Kidney glomerular epithelial cell (primary cell): ENCODE measurements at places on chromosomes 5 and 9.

DNA sequence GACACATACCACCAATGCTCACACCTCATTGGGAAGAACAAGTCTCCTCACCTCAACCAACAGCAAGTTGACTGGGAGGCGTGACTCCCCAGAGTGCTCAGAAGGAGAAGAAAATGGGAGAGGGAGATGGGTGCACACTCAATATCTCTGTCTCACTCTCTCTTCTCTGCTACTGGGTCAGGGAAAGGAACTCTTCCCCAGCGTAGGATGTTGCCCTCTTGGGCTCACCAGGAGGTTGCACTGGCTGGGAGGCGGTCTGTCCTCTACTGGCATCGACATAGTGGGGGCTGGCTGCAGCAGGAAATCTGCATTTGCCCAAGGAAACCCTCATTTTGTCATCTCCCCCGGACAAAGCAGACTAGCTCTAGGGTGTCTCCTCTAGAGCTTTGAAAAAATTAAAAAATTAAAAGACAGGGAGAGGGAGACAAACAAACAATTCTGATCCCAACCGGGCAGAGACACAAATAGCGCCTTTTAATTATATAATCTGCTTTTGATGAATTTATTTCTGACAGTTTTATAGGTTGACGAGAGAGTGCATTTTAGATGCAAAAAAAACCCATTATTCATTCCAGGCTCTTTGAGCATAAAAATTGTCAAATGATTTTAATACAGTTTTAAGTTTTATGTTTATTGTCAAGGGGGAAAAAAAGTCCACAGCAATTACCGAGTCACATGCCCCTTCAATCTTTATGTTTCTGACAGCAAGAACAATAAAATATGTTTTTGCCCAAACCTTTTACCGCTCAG lies 179.3 kb upstream of the MVB12B start:
- no peak for DNase-seq

- DNase-seq: no peak
Observed at GRCh38 chr5:394671-395155, 48.3 kb upstream of the EXOC3 start.

DNA sequence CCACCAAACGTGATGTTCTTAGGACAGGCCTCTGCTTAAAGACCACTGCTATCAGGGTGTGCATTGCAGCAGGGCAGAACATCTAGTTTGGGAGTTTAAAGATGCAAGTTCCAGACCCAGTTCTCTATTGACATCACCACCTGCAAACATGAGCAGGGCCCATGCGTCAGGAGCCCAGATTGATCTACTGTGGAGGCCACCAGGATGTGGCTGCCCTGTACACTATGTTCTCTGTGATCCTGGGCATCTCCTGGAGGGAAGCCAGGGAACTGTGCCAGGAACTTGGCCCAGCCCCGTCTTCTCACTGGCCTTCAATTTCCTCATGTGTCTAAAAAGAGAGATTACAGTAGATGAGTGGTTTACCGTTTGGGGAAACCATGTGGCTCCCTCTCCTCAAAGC lies 87.1 kb downstream of the PDE6A start:
- DNase-seq: peak; percentile 17

DNA sequence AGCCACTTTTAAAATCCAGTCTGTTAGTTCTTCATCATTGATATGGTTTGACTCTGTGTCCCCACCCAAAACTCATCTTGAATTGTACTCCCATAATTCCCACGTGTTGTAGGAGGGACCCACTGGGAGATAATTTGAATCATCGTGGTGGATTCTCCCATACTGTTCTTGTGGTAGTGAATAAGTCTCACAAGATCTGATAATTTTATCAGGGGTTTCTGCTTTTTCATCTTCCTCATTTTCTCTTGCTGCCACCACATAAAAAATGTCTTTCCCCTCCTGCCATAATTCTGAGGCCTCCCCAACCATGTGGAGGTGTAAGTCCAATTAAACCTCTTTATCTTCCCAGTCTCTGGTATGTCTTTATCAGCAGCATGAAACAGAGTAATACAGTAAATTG lies 26.9 kb upstream of the SH3TC2 start:
- DNase-seq: no peak

GRCh38 chr5:14935341-14935740 lies 63.8 kb upstream of the ANKH start:
- no peak for DNase-seq

GRCh38 chr5:31823472-31823871 lies 184.5 kb downstream of the PDZD2 start:
- no peak for DNase-seq

DNA sequence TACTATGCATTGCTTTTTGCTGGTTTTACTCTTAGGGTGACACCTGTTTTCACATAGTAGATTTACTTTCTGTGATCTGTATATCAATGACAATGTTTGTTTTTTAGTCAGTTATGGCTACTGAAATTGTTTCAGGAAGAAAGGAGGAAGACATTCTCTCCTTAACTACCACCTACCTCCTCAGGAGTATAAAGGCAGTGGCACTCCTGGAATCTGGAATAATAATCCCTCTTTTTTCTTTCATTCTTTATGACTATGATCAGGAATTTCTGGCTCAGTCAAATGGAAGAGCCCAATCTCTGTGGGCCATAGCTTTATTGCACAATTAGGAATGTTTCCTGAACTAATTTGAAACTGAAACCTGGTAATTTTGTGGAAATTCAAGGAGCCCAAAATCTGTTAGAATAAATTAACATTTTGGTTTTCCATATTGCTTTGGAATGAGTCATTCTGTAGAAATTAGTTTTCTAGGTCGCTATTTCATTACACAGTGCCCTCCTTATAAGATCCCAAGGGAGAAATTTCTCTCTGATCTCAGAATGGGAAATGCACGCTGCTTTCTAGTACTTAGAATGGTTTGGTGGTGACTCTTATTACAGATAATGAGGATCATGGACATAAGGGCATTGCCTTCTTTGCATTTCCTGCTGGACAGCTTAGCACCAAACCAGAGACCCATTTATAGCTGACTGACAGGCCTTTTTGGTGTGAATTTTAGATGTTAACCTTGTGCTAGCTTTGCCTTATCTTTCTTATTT lies 95.3 kb upstream of the VLDLR start:
- no peak for DNase-seq

DNA sequence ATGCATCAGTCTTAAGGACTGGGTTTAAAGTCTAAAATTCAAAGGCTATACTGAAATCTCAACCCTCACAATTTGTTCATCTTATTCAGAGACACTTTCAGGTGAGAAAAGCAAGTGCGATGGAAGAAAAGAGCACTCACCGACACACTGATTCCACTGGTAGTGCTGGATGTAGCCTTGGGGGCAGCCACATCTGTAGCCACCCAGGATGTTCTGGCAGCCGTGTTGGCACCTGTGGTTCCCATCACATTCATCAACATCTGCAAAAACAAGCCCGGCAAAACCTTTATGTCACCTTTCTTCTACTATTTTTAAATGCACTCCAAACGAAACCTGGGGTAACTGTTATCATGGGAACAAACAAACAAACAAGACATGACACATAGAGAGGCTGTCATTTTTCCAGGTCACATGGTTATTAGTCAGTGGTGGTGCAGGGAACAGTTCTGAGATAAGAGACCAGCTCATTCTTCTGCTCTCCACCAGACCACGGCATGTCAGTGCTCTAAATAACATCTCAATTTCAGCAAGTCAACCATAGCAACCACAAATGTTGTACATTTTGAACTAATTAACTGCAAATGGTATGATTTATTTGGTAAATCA lies 188.4 kb downstream of the SLC12A2 start:
- peak; percentile 80 for DNase-seq

GRCh38 chr5:72559866-72560766 lies 52.9 kb upstream of the ZNF366 start:
- no peak for DNase-seq

DNA sequence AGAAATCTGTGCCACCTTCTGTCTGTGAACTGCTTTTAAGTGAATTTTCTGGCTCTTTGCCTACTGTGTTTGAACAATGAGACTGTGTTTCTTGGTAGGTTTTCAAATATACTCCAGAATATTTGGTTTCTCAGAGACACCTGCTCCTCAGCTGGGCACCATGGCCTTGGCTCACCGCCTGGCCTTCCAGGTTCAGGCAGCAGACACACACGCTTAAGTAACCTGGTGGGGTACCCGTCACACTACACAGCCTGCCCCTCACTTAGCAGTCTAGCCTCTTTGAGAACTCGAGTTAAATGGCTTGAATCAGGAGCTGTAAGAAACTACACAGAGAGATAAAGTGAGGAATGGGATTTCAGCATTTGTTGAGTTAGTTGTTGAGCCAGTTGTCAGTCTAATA lies 530.5 kb downstream of the MTRR start:
- DNase-seq: no peak

DNA sequence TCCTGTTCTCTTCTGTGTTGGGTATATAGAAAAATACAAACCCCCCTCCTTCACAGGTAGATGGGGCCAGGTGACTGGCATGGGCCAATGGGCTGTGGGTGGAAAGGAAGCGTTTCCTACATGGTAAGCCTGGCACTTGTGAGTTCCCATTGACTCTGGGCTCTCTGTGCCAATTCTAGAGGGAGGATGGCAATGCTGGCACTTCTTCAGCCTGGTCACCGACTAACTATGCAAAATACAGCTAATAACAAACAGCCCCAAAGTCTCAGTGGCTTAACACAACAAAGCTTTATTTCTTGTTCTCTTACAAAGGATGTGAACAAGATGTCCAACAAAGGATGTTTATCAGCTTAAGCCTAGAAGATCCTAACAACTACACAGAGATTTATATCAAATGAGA lies 258.1 kb downstream of the SYK start:
- no peak for DNase-seq

GRCh38 chr5:163222982-163223381 lies 214.4 kb upstream of the CCNG1 start:
- DNase-seq: no peak

DNA sequence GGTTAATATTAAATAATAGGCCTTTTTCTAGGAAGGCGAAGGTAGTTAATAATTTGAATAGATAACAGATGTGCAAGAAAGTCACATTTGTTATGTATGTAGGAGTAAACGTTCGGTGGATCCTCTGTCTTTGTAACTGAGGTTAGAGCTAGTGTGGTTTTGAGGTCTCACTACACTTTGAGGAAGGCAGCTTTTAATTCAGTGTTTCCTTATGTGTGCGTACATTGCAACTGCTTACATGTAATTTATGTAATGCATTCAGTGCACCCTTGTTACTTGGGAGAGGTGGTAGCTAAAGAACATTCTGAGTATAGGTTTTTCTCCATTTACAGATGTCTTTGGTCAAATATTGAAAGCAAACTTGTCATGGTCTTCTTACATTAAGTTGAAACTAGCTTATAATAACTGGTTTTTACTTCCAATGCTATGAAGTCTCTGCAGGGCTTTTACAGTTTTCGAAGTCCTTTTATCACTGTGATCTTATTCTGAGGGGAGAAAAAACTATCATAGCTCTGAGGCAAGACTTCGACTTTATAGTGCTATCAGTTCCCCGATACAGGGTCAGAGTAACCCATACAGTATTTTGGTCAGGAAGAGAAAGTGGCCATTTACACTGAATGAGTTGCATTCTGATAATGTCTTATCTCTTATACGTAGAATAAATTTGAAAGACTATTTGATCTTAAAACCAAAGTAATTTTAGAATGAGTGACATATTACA lies 45.7 kb downstream of the TGFBR1 start:
- no peak for DNase-seq

DNA sequence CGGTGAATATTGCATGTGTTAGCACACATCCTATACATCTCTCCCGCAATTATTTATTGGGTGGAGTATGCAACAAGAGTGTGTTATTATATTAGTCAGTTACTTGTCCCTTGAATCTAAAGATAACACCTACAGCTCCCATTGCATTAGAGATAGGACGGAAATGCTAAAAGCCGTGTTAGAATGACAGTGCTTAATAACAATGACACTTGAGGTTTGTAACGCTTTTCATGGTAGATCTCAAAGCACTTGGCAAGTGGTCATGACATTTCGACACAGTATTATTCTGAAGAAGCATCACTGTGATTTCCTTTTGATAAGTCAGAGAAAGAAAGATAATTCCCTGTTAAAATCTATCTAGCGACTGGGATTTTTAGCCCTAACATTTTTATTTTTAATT lies 33.4 kb upstream of the TRIO start:
- no peak for DNase-seq

DNA sequence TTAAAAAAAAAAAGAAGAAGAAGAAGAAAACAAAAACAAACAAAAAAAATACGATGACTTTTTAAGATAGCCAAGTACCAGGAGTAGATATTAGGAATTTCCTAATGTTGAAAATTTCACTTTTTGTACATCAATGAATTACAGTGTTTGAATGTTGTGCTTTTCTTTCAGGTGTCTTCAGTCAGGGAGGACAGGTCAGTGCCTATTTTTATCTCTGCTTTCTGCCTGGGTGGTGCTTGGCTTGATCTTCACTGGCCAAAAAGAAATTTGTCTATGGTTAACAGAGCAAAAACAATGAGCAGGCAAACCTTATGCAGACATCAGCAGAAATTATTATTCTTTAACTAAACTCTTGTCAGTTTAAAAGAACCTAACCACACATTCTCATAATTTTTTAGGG lies 3.0 kb downstream of the SPINK6 start:
- DNase-seq: no peak
